ENCODE measurements at places on chromosomes 1 and 21. TPM values are rescaled to one million over a fixed set of nuclear protein-coding genes. Genes with fewer than 3 reads are reported as not detected.
A peak's percentile ranks its signal among the peaks of the same experiment; 100 is the strongest.

DNA sequence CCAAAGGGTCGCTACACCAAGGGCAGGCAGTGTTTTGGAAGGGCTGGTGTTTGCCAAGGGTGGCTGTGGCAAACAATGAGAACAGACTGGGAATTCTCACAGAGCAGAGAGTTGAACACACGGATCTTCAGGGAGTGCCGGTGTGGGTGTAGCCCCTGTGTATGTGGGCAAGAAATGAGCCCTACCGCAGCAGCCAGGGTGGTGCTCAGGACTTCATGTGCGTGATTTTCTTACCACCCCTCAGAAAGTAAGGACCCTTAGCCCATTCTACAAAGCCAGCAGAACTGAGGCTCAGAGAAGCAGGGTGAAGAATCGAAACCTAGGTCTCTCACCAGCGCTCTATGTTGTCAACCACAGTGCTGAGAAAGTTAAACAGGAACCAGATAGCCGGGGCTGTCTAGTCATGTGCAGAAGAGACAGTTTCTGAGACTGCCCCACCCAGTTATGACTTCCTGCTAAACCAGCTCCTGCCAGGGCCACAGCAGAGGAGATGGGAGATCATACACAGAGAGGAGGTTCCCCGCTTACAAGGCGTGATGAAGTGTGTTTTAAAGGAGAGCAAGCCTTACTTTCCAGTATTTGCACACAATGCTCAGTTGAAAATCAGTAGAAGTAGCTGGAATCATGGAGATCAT is 21.9 kb upstream of the MORC3 start:
- H3K27me3 ChIP-seq: no peaks in the 10 kb centered on the region

DNA sequence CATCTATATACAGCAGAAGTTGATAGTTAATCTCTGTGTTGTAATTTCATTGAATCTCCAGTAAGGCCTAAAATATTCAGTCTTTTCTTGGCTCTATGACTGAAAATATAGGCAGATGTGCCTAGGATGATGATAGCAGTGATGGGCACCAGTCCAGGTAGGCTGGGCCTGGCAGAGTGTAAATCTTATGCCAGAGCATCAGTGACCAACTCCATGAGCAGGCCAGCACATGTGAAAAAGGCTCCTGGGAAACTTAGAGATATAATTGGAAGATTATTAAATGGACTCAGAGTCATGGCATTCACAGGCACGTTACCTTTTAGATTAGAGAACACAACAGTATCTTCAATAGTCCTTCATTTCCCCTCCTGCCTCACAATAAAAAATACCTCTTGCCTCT is 20.7 kb upstream of the CYYR1 start:
- H3K27ac ChIP-seq: no peak overlapping the region
- H3K4me1 ChIP-seq: no peaks in the 10 kb centered on the region
- no peaks in the 10 kb centered on the region for H3K36me3 ChIP-seq
- no peak overlapping the region for H3K4me3 ChIP-seq

GRCh38 chr1:236800623-236801022 is 5.5 kb downstream of the MTR start:
- 0 out of 2 replicates have a peak, but pooled peaks cover 2% of the 10 kb centered on the region for H3K36me3 ChIP-seq
- no peak for DNase-seq
- no peaks in the 10 kb centered on the region for H3K27me3 ChIP-seq
- no peak overlapping the region for H3K4me3 ChIP-seq

DNA sequence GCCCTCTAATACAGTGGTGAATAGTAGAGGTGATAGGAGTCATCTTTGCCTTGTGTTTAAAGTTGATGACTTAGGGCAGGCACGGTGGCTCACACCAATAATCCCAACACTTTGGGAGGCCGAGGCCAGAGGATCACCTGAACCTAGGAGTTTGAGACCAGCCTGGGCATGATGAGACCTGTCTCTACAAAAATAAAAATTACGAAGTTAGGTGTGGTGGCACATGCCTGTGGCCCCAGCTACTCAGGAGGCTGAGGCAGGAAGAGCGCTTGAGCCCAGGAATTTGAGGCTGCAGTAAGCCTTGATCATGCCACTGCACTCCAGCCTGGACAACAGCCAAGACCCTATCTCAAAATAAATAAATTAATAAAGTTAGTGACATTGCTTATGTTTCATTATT is 26.6 kb downstream of the CAPZA1 start:
- H3K4me1 ChIP-seq: no peaks in the 10 kb centered on the region
- no peaks in the 10 kb centered on the region for H3K27me3 ChIP-seq
- no peak for DNase-seq
- peaks cover 16% of the 10 kb centered on the region for H3K36me3 ChIP-seq
- H3K27ac ChIP-seq: no peak overlapping the region

DNA sequence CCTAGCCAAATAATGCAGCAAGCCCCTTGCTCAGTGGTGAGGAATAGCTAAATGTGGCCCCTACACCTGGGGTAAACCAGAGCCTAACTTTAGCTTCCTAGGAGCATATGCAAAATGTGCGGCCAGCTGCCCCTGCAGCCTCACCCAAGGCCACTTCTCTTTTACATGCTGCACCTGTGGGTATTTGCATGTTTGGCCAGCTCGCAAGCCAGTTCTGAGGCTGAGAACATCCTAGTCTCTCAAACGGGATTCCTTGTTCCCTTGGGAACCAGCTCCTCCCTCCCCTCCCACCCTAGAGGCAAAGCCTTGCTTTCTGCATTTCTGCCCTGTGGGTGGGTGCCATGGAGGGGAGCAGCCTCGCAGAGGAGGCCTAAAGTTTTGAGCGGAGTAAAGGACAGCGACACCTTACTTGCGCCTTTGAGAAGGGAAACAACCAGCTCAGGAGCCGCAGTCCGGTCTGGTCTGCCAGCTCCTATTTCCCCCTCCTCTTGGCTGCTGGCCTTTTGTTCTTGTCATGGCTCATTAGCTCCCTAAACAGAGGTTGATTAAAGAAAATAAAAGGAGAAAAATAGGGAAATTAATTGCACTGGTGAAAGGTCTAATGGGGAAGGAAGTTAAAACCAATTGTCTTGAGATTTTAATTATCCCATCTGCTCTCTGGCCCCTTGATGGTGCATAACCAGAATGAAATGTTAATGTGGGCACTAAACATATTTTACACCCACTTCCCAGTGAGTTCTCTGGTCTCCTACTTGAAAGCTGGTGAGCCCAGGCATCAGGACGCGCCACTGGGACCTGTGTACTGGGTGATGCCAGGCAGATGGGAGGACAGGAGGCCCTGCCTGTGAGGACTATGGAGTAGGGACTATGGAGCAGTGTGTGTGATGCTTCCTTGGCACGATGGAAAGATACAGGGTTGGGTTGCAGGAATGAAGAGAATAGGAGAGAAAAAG is 68.7 kb downstream of the TEX35 start:
- no peak overlapping the region for H3K27ac ChIP-seq
- DNase-seq: no peak
- no peaks in the 10 kb centered on the region for H3K4me1 ChIP-seq
- no peaks in the 10 kb centered on the region for H3K36me3 ChIP-seq

- no peaks in the 10 kb centered on the region for H3K27me3 ChIP-seq
- DNase-seq: no peak
- peaks cover 14% of the 10 kb centered on the region for H3K4me1 ChIP-seq
- H3K36me3 ChIP-seq: no peaks in the 10 kb centered on the region
- H3K27ac ChIP-seq: no peak overlapping the region
These were observed 23.8 kb downstream of the HIVEP3 start for GRCh38 chr1:41894808-41895483.

GRCh38 chr1:94876362-94876761 is 50.5 kb downstream of the CNN3 start:
- no peaks in the 10 kb centered on the region for H3K36me3 ChIP-seq
- H3K4me3 ChIP-seq: no peak overlapping the region
- peak; percentile 76 for DNase-seq
- peaks cover 17% of the 10 kb centered on the region for H3K4me1 ChIP-seq

- no peak overlapping the region for H3K27ac ChIP-seq
- no peak overlapping the region for H3K4me3 ChIP-seq
- peaks cover 34% of the 10 kb centered on the region for H3K27me3 ChIP-seq
- H3K36me3 ChIP-seq: no peaks in the 10 kb centered on the region
- no peak for DNase-seq
These were observed 2.7 kb downstream of the COL8A2 start for GRCh38 chr1:36122062-36123030.

VHLL gene
- 0.28 TPM for total RNA-seq

LMX1A gene
- total RNA-seq: not detected

FCRL4 gene
- not detected for total RNA-seq

FCAMR gene
- total RNA-seq: not detected

PTGER3 gene
- total RNA-seq: under 0.01 TPM

KIF21B gene
- 0.36 TPM for total RNA-seq

DCST2 gene
- total RNA-seq: not detected

CD48 gene
- total RNA-seq: not detected

TPTE gene
- not detected for total RNA-seq
